ENCODE measurements at places on chromosomes 6 and 20.

DNA sequence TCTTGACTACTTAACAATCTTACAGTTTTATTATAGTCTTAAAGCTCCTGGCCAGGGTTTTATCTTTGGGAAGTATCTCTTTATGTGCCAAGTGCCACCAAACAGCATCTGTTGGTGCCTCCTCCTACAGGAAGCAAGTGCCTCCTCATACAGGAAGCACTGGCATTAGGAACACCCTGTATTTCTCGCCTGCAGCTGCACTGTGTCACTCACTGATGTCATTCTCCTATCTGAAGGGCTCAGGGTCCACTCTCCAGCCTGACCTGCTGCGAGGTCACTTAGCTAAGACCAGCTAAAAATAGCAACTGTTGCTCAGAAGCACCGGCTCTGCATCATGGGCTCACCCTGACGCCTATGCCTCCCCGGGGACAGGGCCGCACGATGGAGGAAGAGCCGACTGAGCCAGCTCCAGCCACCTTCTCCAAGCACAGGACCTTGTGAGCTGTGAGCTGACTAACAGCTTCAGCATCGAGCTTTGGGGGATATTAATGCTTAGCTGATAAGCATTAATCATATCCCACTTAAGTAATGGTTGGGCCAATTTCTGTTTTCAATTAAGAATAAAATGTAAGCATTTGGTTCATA lies 66.3 kb upstream of the CD93 start:
- no peak for DNase-seq

GRCh38 chr20:58985656-58986055 lies 4.6 kb downstream of the NELFCD start:
- no peak for DNase-seq

DNA sequence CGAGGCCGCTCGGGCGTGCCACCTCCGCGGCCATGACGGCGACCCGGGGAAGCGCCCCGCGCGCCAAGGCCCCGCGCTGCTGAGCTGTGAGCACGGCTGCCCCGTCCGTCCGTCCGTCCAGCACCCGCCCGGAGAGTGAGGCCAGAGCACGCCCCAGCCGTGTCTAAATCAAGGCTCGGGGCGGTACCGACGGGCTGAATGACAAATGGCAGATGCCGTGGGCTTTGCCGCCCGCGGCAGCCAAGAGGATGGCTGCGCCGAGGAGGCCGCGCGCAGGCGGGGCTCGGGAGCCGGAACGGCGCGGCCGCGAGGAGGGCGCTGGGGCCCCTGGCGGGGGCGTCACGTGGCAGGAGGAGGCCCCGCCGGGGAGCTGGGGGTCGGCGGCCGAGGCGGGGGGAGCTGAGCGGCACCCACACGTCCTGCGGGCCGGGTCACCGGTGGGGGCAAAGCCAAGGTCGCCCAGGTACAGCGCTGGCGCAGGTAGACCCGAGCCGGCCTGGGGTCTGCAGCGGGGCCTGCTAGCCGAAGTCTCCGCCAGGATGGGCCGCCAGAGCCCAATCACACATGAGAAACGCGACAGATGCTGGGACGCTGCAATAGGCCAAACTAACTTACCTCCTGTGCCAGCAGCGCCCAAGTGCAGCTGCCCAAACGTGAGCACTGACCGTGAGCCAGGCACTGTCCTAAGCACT lies at the start of gene PLAGL1:
TSS of gene PLAGL1 (minus strand) at position 140 of the 692 bp plus-strand sequence. CDS start 60,123 bp downstream, outside the sequence.
- DNase-seq: no peak

DNA sequence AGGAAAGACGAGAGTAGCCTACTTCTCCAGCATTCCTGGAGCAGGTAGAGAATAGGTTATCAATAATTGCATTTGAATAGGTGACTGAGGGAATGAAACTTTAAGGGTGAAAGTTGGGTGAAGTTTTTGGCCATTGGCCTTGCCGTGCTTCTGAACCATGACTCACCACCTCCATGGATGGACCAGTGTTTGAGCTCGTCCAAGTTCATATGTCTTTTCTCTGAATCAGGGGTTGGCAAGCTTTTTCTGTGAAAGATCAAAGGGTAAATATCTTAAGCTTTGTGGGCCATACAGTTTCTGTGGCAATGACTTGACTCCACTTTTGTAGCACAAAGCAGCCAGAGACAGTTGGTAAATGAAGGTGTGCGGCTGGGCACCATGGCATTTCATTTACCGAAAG lies 31.8 kb downstream of the SNRNP48 start:
- DNase-seq: no peak

DNA sequence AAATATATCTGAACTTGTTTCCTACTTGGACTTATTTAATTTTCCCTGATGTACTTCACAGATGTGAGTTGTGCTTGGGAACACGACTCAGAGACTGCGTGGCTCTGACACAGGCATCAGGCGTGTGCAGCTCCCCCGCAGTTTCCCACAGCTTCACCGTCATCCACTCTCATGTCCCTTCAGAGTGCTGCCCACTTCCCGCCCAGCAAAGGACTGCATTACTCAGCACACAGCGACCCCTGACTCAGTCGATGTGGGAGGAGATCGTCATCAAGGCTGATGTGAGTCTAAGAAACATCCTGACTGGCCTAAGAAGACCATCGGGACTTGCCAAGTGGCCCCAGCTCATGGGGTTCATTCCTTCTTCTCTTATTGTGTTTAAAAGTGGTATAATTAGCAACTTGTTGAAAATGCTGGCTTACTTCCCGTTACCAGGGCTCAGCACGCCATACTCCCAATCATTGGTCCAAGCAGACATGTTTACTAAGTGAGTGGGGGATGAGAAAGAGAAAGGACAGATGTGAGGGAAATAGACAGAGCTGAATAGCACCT lies 539.4 kb upstream of the JARID2 start:
- no peak for DNase-seq

GRCh38 chr6:189676-190075 lies 102.6 kb upstream of the DUSP22 start:
- DNase-seq: no peak

DNA sequence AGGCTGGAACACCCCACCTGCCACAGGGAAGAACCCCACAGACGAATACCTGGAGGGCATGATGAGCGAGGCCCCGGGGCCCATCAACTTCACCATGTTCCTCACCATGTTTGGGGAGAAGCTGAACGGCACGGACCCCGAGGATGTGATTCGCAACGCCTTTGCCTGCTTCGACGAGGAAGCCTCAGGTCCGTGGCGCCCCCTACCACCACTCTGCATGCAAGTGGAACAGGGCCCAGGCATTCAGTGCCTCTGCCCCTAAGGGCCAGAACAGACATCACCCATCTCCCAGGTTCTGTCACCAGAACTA lies 6.6 kb downstream of the MYL9 start:
- no peak for DNase-seq

DNA sequence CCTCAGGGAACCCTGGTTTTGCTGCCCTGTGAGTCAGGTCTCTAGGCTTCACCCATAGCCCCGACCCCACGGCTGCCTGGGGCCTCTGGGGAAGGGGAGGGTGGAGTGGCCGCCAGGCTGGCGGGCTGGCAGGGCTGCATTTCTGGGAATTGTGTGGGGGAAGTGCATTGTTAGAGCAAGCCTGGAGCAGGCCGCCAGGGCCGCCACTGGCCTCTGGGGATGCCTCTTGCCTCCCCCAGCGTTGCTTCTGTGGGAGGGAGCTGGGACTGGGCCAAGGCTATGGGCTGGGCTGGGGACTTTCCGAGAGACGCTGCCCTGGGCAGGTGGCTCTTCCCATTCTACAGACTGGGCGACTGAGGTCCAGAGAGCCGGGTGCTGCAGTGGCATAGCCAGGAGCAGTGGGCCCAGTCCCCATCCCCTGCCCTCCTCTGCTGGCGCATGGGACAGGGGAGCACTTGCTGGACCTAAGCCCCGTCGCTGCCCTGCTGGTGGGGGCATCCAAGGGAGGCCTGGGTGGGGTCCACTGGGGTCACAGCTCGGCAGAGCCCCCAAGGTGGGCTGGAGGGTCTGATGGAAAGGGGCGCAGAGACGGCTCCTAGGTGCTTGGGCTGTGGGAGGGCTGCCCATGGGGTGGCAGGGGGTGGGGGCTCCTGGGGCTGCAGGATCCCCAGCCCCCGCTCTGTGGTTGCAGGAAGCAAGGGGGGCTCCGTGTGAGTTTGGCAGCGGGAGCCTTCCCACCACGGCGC lies 6.6 kb upstream of the SOX18 start:
- no peak for DNase-seq

DNA sequence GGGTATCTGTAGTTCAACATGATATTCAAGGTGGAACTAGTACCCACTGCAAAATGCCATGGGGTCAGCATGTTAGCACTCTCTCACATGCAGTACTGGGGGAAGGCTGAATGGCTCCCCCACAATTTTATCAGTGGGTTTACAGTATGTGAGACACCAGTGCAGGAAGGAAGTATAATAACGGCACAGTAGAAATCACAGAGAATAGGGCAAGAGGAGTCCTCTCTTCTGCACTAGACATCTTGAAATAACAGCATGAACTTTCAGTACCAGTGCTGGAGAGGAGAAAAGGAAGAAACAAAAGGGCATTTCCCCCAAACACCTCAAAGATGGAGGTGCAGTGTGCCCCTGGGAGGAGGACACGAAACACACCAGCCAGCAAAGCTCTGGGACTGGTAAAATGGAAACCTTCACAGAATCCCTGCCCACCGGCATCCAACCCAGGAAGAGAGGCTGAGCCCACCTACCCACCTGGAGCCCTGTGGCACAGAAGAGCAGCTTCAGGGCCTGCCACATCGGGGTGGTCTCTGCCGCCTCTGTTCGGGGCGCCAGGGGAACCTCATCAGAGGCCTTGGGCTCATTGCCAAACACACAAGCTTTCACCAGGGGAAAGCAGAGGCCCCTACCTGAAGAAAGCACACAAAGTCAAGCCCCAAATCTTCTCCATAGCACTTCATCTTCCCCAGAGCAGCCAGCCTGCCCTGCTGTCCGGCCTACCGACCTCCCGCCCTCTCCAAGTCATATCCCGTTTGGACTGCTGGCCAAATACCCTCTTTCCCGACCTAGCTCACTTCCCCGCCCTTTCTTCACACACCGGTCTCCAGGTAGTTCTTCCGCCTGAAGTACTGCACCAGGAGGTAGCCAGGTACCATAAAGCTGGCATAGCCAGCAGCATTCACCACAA lies 1.2 kb downstream of the SLC35B2 start:
- no peak for DNase-seq

GRCh38 chr6:8434727-8435092 lies 635 bp downstream of the SLC35B3 start:
- DNase-seq: no peak

GRCh38 chr6:87830907-87831306 lies 128.9 kb upstream of the AKIRIN2 start:
- no peak for DNase-seq

DNA sequence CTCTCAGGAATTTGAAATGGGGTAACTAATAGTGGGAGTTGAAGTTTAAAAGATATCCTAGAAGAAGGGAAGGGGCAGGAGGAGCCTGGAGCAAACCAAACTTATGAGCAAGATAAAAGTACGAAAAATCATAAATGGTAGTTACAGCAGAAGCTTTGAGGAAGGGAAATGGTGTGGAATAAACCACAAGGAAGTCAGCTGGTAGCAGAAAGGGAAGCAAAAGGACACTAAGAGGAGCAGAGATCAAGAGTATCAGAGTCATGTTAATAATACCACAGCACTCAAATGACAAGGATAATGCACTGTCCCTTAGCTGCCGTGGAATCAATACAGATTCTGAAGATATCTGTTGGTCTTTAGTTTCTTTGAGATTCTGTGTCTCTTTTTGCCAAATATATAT lies 44.9 kb upstream of the CCDC28A start:
- DNase-seq: no peak

DNA sequence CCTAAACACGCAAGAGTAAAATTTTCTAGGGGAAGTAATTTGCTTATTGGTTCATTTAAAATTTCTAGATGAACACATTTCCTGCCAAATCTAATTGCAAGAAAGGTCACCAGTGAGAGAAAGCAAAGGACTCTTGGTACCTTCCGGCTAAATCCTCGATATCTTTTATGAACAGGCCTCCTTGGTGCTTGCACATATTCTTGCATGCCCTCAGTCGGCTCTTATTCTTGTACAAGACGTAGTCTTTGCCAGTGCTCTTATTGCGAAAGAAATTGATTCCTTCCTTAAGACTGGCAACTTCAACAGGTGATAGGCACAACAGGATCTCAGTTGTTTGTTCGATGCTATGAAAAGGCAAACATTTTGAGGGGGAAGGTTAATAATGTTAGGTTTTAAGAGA lies 141.7 kb upstream of the CARMIL1 start:
- DNase-seq: no peak

DNA sequence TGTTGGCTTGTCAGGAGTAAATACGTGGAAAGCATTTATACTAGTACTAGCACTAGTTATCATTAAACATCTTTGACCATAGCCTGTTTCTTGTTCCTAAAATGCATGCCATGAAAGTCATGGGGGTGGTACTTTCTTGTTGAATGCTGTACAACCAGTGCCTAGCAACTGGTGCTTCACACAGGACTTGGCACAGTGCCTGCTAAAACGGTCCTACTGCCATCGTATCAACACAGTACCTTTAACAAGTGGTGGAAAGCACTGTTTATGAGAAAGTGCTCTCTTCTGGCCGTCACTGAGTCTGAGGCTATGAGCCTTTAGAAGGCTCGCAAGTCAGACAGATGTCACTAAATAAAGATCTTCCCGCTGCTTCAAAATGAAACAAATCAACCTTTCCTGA lies 21.6 kb downstream of the ZNFX1 start:
- DNase-seq: no peak

GRCh38 chr6:2686515-2686914 lies 64.2 kb downstream of the MYLK4 start:
- DNase-seq: no peak

- DNase-seq: no peak
These were observed 261.2 kb downstream of the DLL1 start for GRCh38 chr6:170029416-170030283.

GRCh38 chr6:137868721-137869548 lies 1.9 kb downstream of the TNFAIP3 start:
- no peak for DNase-seq

DNA sequence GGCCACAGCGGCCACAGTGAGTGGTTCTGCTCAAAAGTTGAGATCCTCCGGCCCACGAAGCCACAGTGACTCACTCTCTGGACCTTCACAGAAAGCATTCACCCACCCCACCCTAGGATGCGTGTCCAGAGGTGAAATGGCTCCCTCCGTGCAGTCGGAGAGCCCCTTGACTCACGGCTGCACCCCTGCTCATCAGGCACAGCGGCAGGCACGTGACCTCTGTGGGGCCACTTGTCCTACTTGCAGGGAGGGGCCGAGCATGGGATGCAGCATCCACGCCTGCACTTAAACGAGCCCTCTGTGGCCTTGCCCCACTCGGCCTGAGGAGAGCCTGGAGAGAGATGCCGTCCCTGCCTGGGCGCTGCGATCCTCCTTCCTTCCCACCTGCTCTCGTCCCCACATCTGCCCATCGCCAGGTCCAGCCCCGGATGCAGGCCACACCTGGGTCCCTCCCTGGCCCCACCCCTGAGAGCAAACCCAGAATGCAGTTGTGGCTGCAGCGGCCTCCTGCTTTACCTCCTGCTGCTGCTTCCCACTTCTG lies 28.7 kb downstream of the NTSR1 start:
- no peak for DNase-seq

DNA sequence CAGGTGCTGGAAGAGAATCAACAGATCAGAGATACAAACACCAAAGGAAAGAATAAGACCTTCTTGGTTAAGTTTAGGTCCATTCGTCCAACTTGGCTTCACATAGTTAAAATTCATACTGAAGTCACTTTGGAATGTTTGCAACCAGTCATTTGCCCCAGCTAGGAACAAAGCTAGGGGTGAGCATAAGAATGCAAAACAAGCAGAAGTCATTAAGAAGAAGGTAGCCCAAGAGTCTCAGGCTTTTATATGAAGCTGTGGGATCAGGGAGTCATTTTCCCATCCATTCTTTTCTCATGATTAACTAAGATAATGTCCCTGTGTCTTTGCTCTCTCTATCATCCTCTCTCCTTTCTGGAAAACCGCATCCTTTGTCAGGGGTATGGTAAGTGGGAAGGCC lies 51.5 kb upstream of the TMEM170B start:
- DNase-seq: no peak

All from right renal pelvis (tissue), 4 donors.